ENCODE measurements at places on chromosomes 7 and 10.

DNA sequence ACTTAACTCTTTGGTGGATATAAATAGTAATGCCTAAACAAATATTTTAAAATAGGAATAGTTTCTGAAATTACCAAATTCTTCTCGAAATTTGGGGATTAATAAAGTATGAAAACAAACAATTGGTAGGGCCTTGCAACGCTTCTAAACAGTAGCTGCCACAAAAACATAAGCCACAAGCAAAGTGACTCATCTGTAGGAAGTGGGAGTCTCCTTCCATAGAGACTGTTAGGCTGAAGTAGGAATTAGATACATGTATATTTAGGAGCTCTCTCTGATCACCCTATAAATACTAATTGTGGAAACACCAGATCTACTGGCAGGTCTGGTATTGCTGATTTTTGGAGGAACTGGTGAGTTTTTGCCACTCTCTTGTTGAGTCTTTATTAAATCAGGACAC is 5.7 kb upstream of the LMOD2 start:
- H3K27me3 ChIP-seq, result no peaks in the 10 kb centered on the region
- H3K27ac ChIP-seq, result no peak overlapping the region
- H3K4me1 ChIP-seq, result peaks cover 11% of the 10 kb centered on the region

DNA sequence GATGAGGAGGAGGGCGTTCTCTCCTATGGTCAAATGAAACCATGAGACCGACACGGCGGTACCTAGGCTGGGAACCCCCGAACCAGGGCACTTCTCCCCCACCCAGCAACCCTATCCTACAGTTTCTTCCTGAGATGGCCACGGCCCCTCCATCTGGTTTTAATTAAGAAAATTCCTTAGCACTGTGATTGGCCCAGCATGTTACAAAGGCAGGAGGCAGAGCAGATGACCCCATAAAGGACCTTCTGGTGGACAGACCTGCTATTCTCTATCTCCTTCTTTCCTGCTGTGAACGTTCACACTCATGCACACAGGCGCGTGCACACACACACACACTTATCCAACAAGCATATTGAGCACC is 129.4 kb downstream of the RGS10 start:
- H3K27ac ChIP-seq, result no peak overlapping the region
- H3K4me1 ChIP-seq, result peaks cover 53% of the 10 kb centered on the region
- no peak overlapping the region for H3K4me3 ChIP-seq
- no peaks in the 10 kb centered on the region for H3K36me3 ChIP-seq
- no peaks in the 10 kb centered on the region for H3K27me3 ChIP-seq

DNA sequence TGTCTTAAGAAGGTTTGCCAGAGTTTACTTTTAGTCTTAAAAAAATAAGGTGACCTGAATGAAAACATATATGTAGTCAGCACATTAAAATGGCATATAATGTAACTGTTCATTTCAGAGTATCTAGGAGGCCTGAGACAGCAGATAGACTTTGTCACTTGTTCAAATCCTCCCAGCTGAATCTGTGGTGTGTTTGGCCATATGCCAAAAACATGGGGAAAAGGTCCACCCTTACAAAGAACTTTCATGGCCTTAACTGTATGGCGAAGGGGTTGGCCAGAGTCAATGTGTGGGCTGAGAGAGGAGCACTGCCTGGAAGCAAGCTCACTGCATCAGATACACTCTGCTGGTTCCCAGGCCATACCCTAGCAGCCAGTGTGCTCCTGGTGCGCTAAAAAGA is 113.7 kb downstream of the ALOX5 start:
- H3K27me3 ChIP-seq, result no peaks in the 10 kb centered on the region
- no peaks in the 10 kb centered on the region for H3K4me1 ChIP-seq
- H3K4me3 ChIP-seq, result no peak overlapping the region
- DNase-seq, result no peak
- no peaks in the 10 kb centered on the region for H3K36me3 ChIP-seq

DNA sequence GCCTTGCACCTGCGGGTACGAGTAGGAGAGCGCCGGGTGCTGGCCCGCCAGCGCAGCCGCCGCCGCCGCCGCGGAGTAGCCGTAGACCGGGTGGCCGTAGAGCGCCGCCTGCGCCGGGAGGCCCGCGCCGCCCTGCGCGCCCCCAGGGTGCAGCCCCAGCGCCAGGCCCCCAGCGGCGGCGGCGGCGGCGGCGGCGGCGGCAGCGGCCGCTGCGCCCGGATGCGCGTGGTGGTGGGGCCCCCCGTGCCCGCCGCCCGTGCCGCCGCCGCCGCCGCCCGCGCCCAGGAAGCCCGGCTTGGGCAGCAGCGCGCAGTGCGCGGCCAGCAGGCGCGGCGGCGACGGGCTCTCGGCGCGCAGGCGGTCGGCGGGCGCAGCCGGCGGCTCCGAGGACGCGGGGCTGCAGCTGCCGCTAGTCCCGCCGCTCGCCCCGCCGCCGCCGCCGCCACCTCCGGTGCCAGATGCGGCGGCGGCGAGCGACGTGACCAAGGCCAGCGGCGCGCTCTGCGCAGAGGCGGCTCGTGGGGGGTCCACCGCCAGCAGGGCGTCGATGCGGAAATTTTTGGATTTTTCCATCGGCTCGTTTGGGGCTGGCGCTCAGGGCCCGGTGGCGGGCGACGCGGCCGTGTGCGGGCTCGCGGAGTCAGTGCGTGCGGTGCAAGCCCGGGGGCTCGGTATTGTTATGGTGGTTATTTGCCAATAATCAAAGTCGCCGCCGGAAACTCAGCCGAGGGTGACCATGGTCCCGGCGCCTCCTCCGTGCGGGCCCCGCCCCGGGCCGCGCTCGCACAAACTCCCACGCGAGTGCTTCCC is 480 bp downstream of the MNX1 start:
- H3K4me1 ChIP-seq, result peaks cover 13% of the 10 kb centered on the region
- H3K27ac ChIP-seq, result no peak overlapping the region

DNA sequence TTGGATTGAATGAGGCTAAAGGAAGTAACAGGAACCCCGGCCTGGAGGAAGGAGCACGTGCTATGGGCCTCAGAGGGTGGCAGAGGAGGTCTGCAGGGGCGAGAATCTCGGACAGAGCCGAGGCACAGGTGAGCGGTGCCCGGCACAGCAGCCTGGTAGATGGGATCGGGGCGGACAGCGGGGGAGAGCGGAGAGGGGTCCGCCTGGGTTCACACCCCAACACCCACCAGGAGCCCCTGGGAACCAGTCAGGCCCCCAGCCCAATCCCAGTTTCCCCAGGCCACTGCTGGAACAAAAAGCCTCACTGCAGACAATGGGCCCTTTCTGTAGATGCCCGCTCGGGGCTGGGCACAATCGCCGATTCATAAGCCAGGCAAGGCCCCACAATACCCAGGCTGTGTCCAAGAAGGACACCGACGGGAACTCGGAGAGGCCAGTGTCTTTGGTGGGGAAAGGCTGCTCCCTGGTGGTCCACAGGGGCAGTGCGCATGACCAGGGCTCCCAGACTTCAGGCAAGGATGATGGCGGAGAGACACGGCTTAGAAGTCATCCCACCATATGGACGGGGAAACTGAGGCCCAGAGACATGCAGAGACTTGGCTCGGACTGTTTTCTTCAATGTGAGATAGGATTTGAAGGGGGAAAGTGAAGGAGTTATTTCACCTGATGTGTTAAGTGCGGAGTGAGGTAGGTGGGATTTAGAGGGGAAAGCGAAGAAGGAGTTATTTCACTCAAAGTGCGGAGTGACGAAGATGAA is 106.9 kb upstream of the GPR26 start:
- no peak overlapping the region for H3K27ac ChIP-seq
- DNase-seq, result peak; percentile 70
- H3K36me3 ChIP-seq, result no peaks in the 10 kb centered on the region
- H3K27me3 ChIP-seq, result peaks cover 8% of the 10 kb centered on the region

GRCh38 chr10:49287689-49288340 is 11.2 kb upstream of the C10orf71 start:
- H3K4me1 ChIP-seq, result no peaks in the 10 kb centered on the region
- no peaks in the 10 kb centered on the region for H3K36me3 ChIP-seq
- no peak overlapping the region for H3K4me3 ChIP-seq
- H3K27ac ChIP-seq, result no peak overlapping the region

DNA sequence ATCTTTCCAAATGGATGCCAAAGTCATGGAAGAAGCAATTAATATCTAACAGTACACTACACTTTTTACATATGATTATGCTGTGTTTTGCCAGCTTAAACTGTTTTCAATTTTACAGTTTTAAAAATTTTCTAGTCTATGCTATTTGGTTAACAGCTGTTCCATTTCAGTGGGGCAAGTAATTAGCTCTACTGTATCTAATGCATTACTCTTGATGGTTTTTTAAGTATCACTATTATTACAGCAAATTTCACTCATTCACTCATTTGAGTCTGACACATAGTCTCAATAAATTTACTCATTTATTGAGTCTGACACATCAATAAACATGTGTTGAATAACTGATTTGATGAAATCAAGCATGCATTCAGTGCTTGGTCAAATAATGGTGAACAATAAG is 155.8 kb downstream of the RNF133 start:
- no peak overlapping the region for H3K4me3 ChIP-seq
- DNase-seq, result no peak
- H3K4me1 ChIP-seq, result no peaks in the 10 kb centered on the region
- no peaks in the 10 kb centered on the region for H3K36me3 ChIP-seq

- no peak overlapping the region for H3K4me3 ChIP-seq
- no peaks in the 10 kb centered on the region for H3K36me3 ChIP-seq
- no peak for DNase-seq
- no peaks in the 10 kb centered on the region for H3K4me1 ChIP-seq
- H3K27ac ChIP-seq, result no peak overlapping the region
- H3K27me3 ChIP-seq, result no peaks in the 10 kb centered on the region
These were observed 1013.8 kb upstream of the MBL2 start for GRCh38 chr10:53786236-53786900.

- no peak overlapping the region for H3K27ac ChIP-seq
- no peaks in the 10 kb centered on the region for H3K27me3 ChIP-seq
- peak; percentile 2 for DNase-seq
- no peak overlapping the region for H3K4me3 ChIP-seq
These were observed 98.7 kb downstream of the NPSR1 start for GRCh38 chr7:34756691-34757090.

DNA sequence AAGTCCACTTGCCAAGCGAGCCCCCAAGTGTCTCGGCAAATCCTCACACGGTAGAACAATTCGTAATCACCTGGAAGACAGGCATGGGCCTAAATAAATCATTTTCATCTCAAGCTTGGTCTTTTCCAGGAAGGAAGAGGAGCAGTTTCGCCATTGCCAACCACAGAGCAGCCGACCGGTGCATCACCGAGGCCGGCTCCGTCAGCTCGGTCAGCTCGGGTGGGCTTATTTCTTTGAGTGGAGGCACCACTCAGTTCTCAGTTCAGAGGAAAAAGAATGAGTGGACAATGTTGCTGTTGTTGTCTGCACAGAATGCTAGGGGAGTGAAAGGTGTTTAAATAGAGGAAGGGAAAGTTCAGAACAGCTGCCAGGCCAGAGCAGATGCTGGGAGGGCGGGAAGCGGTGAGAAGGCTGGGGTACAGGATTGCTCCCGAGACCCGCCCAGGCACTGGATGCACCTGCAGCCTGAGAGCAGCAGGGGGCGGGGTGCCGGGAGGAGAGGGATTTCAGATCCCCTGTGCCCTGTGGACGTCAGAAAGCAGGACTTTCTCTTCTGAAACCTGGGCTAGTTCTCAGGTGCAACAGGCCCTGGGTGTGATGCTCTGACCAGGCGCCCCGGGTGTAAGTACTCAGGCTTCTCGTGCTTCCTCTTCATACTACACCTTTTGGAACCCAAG is 17.7 kb upstream of the IGFBP3 start:
- H3K4me3 ChIP-seq, result no peak overlapping the region
- H3K27me3 ChIP-seq, result no peaks in the 10 kb centered on the region
- no peak for DNase-seq
- no peak overlapping the region for H3K27ac ChIP-seq
- H3K36me3 ChIP-seq, result no peaks in the 10 kb centered on the region
- no peaks in the 10 kb centered on the region for H3K4me1 ChIP-seq

GRCh38 chr10:114708717-114709335 is 50.8 kb upstream of the ABLIM1 start:
- H3K27ac ChIP-seq, result no peak overlapping the region
- no peak for DNase-seq
- peaks cover 6% of the 10 kb centered on the region for H3K4me1 ChIP-seq
- H3K27me3 ChIP-seq, result no peaks in the 10 kb centered on the region
- H3K36me3 ChIP-seq, result no peaks in the 10 kb centered on the region
- H3K4me3 ChIP-seq, result no peak overlapping the region

- no peaks in the 10 kb centered on the region for H3K27me3 ChIP-seq
- no peak overlapping the region for H3K27ac ChIP-seq
- DNase-seq, result peak; percentile 35
- H3K4me3 ChIP-seq, result no peak overlapping the region
These were observed 18.4 kb downstream of the VWA2 start for GRCh38 chr10:114257498-114257897.

DNA sequence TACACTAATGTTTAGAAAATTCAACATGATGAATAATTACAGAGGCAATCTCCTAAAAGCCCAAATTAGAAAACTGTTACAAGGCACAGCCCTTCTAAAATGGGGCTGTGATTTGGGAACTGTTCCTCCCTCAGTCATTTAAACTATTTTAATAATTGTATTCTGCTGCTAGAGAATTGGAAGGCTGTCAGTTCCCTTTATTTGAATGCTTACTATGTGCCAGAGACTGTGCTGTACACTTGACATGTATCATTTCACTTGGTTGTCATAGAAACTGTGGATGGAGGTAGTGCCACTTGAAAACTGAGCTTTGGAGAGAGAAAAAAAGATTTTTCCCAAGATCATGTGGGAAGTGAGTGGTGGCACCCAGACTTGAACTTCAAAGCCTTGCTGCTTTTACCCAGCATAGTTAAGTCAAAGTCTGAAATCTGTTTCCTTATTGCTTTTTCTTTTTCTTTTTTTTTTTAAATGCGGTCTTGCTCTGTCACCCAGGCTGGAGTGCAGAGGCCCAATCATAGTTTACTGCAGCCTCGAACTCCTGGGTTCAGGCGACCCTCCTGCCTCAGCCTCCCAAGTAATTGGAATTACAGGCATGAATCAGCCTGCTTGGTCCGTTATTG is 23.6 kb downstream of the UBE2D1 start:
- H3K27me3 ChIP-seq, result no peaks in the 10 kb centered on the region
- H3K36me3 ChIP-seq, result no peaks in the 10 kb centered on the region
- no peak overlapping the region for H3K4me3 ChIP-seq
- DNase-seq, result no peak
- peaks cover 19% of the 10 kb centered on the region for H3K4me1 ChIP-seq

DNA sequence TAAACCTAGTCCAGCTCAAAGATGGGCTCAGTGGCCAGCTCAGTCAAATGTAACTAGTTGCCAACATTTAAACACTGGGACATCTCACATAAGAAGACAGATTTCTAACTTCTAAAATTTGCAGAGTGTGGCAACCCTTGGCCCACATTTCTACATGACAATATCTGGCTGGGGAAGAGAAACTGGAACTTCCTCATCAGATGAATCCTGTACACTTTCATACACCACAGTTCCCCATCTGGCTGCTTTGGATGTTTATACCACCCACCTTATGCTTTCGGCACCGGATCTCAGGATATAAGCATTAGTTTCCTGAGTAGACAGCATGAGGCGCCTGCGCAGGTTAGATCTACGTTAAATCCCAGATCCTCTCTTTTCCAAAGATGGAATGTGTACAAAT is 199.3 kb downstream of the PRKG1 start:
- DNase-seq, result no peak
- H3K27me3 ChIP-seq, result no peaks in the 10 kb centered on the region
- no peak overlapping the region for H3K27ac ChIP-seq

GRCh38 chr7:108136191-108136688 is 6.1 kb upstream of the LAMB4 start:
- H3K4me3 ChIP-seq, result no peak overlapping the region
- H3K36me3 ChIP-seq, result no peaks in the 10 kb centered on the region
- no peak overlapping the region for H3K27ac ChIP-seq
